ENCODE measurements at places on chromosomes 4 and X.

DNA sequence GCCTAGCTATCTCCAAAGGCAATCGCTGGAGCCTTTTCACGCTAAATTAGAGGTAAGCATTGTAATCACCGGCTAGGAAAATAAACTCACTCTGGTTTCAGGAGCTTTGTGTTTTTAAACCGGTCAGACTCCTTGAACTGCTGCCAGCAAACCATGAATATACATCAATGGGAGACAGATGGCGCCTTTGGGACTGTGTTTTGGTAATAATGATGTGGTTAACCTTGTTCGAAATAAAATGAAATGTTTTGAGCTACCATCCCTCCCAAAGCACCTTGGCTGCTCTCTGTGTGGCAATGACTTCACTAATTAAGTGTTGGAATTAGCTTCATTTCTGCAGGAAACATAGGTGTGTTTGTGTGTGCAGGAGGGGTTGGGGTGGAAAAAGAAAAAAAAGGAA is 65.3 kb downstream of the CLNK start:
- DNase-seq: no peak

GRCh38 chrX:84218726-84219125 is 30.7 kb upstream of the RPS6KA6 start:
- DNase-seq: no peak

- DNase-seq: no peak
Measured at GRCh38 chr4:143372093-143372915, 35.6 kb downstream of the GAB1 start.

GRCh38 chrX:10677490-10677889 is 57.1 kb upstream of the MID1 start:
- no peak for DNase-seq

DNA sequence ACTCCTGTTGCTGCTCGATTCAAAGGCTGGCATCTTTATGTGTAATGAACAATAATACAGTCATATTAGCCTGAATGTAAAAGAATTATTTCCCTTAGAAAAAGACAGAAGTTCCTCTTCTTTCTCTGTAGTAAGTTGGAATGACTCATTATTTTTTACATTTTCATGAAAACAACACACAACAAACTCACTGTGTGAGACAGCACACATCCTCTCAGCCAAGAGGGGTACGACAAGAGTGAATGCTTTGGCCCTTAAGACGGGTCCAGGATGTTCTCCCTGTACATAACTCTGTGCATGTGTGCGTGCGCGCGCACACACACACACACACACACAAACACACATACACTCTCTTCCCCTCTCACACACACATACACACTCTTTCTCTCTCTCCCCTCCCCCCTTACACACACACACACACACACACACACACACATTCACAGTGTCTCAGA is 72.8 kb downstream of the MANBA start:
- DNase-seq: no peak

- DNase-seq: no peak
Measured at GRCh38 chrX:17563076-17563475, 174.2 kb upstream of the SCML1 start.

DNA sequence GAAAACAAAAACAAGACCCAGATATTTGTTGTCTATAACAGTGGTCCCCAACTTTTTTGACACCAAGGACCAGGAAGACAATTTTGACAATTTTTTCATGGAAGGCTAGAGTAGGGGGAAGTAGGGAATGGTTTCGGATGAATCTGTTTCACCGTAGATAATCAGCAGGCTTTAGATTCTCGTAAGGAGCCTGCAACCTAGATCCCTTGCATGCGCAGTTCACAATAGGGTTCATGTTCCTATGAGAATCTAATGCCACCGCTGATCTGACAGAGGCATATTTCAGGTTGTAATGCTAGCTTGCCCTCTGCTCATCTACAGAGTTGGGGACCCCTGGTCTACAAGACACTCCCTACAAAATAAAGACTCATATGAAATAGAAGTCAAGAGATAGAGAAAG is 229.8 kb downstream of the NDST4 start:
- DNase-seq: no peak

GRCh38 chr4:54226404-54227255 is 2.5 kb upstream of the PDGFRA start:
- DNase-seq: no peak

- no peak for DNase-seq
Measured at GRCh38 chr4:15586066-15586465, 69.1 kb downstream of the FBXL5 start.

- no peak for DNase-seq
Measured at GRCh38 chr4:138697851-138698250, 317.7 kb upstream of the NOCT start.

GRCh38 chrX:72120837-72121236 is 10.9 kb downstream of the RTL5 start:
- DNase-seq: no peak

DNA sequence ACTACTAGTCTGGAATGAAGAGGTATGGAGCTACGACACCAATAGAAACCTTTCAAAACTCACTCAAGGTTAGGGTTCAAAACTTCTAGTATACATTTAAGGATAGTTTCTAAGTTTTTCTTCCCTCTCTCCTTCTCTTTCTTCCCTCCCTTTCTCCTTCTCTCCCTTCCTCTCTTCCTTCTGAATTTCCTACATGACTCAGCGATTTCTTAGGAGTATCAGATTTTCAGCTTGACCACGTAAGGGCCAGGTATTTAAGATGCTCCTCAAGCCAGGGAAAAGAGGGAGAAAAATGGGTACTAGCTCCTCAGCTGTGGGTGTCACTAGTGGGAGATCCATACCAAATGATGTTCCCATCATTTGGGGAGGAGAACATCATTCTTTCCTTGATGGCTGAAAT is 55.9 kb upstream of the FTHL17 start:
- DNase-seq: no peak

DNA sequence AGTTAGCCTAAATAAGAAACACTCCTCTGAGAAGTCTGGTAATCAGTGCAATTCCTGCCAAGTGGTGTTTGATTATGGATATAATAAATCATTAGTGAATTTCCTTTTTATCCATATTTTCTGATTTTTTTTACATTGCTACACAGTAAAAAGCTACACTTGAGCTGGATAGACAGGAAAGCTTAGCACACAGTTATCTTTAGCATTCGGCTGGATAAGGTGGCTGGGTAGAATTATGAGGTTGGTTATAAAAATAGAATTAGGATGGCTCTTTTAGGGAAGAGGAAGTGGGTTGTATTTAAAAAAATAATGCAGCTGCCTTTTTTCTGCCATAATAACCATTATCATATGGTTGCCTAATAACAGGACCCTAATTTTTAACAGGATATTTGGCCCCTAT is 460.6 kb downstream of the NAF1 start:
- no peak for DNase-seq

DNA sequence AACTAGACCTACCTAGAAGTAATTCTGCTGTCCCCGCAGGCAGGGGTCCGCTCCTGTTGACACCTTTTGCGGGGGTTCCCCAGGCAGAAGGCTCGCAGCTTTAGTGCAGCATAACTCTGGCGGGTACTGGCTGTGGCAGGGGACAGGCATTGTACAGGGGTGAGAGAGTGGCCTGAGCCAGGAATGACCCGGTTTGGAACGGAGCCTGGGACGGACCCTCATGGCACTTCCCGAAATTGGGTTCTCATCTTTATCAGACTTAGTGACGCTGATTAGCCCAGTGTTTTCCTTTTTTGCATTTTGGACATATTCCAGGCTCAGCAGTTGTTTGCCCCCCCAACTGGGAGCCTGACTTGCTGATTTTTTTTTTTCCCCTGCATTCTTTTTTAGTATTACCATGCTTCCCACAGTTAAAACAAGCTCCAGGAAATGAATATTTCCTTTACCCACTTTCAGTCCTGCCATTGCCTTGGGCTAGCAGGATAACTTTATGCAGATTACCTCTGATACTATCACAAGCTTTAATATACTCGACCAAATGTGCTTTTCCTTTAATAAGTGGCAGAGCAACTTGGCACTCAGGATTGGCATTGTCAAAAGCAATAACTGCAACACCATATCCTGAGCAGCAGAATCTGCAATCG is 55.8 kb upstream of the WDR1 start:
- DNase-seq: no peak

- no peak for DNase-seq
Measured at GRCh38 chrX:15939737-15940136, 85.1 kb upstream of the AP1S2 start.

DNA sequence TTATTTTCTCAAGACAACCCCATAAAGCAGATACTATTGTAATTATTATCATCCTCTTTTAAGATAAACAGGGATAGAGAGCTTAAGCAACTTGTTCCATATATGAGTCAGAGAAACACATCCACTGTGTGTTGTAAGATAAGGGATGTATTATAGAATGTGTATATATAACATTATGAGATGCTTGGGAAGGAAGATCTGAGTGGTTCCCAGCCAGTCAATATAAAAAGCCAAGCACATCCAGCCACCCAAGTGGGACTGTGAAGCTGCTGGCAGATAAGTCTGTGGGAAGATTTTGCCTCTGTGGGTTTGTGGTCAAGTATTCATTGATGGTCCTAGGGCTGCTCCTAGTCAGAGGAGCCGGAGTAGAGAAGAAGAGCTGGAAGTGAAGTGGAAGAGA is 16.5 kb upstream of the BMPR1B start:
- no peak for DNase-seq

DNA sequence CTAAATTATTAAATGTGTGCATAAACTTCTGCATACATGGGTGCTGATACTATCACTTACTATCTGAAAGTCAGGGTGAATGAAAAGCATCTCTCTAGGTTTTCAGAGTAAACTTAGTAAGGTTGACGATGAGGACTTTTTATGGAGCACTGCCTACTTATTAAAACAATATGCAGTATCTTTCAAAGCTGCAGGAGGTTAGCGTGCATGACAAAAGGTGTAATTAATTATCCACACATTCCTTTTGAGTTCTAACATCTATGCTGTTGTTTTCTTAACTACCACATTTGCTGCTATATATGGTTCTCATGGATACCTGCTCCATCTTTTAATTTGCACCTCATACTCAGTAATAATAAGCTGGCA is 256.2 kb downstream of the FSTL5 start:
- no peak for DNase-seq

GRCh38 chr4:36316607-36317006 is 35.2 kb downstream of the DTHD1 start:
- DNase-seq: no peak

- peak; percentile 19 for DNase-seq
Measured at GRCh38 chrX:36908801-36909675, 99.1 kb upstream of the FAM47C start.

GRCh38 chrX:20414066-20414465 is 147.4 kb upstream of the RPS6KA3 start:
- DNase-seq: no peak

DNA sequence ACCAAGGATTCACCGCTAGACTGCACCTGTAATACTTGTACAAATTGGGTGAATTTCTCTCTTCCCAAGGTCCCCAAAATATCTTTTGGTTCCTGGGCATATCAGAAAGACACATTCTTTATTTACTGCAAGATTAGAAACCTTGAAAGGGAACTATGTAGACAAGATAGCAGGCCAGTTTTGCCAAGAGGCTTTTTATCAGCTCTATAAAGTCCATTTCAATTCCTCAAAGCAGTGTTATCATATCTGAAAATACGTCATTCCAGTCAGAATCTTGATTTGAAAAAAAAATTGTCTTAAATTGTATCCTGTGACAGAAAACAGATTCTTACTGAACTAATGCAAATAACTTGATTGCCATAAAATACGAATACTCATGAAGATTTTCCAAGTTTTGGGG is 37.0 kb upstream of the NSG1 start:
- no peak for DNase-seq

DNA sequence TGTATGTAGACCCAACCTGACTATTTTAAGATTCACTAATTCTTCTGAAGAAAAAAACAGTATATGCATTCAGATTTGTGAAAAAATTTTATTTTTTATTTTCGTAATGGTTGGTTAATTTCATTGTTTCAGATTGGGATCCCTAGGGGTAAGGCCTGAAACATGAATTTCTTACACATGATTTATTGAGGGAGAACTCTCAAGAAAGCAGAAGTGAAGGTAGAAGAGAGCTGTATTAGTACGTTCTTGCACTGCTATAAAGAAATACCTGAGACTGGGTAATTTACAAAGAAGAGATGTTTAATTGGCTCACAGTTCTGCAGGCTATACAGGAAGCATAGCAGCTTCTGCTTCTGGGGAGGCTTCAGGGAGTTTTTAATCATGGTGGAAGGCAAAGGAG is 611.9 kb upstream of the TECRL start:
- DNase-seq: no peak

GRCh38 chr4:11931266-11931820 is 502.6 kb upstream of the HS3ST1 start:
- no peak for DNase-seq

DNA sequence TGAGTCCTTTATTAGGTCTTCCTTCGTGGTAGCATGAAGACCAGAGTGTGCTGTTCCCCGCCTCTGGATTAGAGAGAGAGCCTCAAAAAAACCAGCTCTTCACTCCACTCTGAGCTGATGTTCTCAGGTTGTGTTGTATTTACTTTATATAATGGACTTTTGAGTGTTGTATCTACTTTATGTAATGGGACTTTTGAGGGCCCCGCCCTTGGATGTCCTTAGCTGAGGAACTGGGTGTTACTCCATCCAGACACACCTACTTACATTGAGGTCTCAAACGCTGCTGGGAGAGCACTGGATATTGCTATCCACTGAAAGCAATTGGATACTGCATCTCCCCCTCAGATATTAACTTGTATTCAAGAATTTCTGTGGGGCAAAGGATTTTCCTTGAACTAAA is 28.2 kb downstream of the ATP8A1 start:
- DNase-seq: no peak

- no peak for DNase-seq
Measured at GRCh38 chr4:67702166-67702565, 1.2 kb upstream of the UBA6 start.

GRCh38 chr4:7855731-7856130 is 83.9 kb downstream of the AFAP1 start:
- no peak for DNase-seq

DNA sequence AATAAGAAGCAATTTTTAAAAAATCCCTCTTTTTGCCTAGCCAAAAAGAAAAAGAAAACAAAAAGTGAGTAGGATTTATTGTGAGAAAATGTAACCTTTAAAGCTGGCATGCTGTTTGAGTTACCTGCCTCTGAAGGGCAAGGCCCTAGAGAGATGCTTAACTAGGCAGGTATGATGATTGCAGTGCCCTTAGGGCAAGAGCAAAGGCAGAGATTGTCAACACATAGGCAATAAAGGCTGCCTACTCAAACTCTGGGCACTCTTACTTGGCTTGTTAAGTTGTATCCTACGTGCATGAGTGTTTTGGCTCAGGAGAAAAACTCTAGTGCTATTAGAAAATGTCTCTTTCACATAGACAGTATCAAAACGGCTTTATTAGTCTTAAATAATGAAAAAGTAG is 306.0 kb downstream of the RPA4 start:
- DNase-seq: no peak

DNA sequence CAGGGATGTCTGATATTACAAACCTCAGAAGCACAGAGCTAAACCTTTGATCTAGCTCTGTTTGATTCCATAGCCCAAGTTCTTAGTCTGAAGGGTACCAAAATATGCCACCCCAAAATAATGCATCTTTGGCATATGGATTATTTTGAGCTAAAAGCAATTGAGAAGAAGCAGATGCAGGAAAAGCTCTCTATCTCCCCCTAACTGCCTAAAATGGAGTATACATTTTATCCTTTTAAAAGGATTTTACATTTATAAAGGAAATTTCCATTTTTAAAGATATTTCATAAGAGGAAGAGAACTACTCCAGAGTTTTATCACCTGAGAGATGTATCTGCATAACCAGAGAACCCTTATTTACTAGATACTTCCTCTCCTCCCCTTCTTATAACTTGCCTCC is 158.7 kb downstream of the ZNF674 start:
- DNase-seq: no peak

- DNase-seq: no peak
Measured at GRCh38 chr4:55941881-55942396, 6.8 kb upstream of the CEP135 start.

All from HEK293T (cell line).